ENCODE measurements at places on chromosomes 1 and 21. TPM values are rescaled to one million over a fixed set of nuclear protein-coding genes. Genes with fewer than 3 reads are reported as not detected.

GRCh38 chr1:45172764-45173163, 33.6 kb downstream of the ZSWIM5 start:
- DNase-seq, result no peak
- no peak overlapping the region for H3K27ac ChIP-seq
- no peak overlapping the region for H3K4me3 ChIP-seq
- H3K27me3 ChIP-seq, result no peaks in the 10 kb centered on the region
- H3K4me1 ChIP-seq, result no peaks in the 10 kb centered on the region

DNA sequence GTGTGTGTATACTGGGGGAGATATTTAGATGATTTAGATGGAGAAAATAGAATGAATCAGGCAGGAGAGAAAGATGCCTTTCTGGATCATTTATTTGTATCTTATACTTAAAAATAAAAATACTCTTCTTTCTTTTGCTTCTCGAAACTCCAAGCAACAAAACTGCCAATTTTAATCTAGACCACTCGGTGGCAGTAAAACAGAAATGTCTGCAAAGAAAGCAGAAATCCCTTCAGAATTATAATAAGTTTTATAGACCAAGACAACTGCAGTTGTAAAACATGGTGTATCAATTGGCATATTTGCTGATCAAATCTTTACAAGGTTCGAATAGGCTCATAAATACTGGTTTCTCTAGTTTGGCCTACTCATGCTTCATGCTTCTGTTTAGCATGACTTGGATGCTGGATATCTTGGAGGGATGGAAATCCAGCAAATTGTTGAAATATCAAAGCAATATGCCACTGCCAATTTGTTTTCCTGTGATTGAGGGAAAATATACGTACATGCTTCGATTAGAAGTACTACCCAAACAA, 15.1 kb upstream of the C1orf87 start:
- no peak overlapping the region for H3K4me3 ChIP-seq
- no peak overlapping the region for H3K27ac ChIP-seq
- DNase-seq, result no peak
- no peaks in the 10 kb centered on the region for H3K36me3 ChIP-seq

DNA sequence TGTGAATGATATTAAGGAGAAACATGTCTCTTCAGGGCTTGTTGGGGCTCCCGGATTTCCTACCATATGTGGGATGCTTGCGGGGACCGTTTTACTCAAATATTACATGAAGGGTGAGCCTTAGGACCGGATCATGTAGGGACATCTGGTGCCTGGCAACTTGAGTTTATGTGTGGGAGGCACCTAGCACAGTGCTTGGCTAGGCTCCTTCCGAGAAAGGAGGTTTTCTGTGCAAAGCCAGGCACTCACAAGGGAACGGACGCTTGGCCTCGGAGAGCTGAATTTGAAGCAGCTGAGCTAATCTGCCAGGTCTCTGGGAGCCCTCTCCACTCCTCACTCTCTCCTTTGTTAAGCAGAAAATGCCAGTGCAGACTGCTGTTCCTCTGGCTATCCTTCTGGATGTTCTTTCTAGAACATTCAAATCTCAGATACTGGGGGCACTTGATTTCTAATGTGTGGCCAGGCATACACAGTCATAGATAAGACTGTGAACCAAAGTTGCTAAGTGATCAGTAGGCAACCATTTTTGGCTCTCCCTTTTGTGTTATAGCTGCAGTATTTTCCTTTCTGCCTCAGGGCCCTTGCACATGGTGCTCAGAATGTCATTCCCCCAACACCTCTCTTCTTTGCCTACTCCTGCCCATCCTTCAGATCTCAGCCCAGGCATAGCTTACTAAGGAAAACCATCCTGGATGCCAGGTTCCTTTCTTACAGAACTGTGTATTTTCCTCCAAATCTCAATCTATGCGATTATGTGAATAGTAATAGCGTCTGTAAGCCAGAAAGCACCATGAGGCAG, 216.6 kb upstream of the CSF3R start:
- H3K27me3 ChIP-seq, result no peaks in the 10 kb centered on the region
- no peak overlapping the region for H3K4me3 ChIP-seq
- DNase-seq, result no peak
- H3K27ac ChIP-seq, result no peak overlapping the region

GRCh38 chr1:212691561-212692071, 8.0 kb downstream of the BATF3 start:
- H3K27me3 ChIP-seq, result peaks cover 4% of the 10 kb centered on the region
- no peak for DNase-seq
- no peak overlapping the region for H3K4me3 ChIP-seq
- H3K27ac ChIP-seq, result no peak overlapping the region

- no peaks in the 10 kb centered on the region for H3K27me3 ChIP-seq
- H3K4me1 ChIP-seq, result no peaks in the 10 kb centered on the region
- no peak overlapping the region for H3K4me3 ChIP-seq
- no peaks in the 10 kb centered on the region for H3K36me3 ChIP-seq
These were observed 45.2 kb downstream of the LYST start for GRCh38 chr1:235821361-235821981.

DNA sequence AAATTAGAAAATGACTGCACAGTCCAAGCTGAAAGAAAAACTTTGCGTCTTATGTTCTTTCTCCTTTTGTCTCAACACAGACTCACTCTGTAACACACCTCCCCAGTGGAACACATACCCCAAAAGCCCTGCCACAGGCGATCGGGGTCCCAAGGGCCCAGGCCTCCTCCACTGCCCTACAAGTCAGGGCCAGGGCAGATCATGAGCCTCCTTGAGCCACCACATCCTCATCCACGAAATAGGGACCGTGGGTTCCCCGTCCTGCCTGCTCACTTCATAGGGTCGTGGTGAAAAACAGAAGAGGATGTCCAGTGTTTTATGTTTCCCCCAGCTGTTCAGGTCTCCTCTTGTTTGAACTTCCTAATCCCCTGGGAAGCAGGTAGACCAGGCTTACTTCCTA, 116.7 kb downstream of the KCNN3 start:
- DNase-seq, result no peak
- H3K4me1 ChIP-seq, result peaks cover 9% of the 10 kb centered on the region
- H3K36me3 ChIP-seq, result no peaks in the 10 kb centered on the region
- H3K4me3 ChIP-seq, result no peak overlapping the region
- no peak overlapping the region for H3K27ac ChIP-seq
- H3K27me3 ChIP-seq, result no peaks in the 10 kb centered on the region

DNA sequence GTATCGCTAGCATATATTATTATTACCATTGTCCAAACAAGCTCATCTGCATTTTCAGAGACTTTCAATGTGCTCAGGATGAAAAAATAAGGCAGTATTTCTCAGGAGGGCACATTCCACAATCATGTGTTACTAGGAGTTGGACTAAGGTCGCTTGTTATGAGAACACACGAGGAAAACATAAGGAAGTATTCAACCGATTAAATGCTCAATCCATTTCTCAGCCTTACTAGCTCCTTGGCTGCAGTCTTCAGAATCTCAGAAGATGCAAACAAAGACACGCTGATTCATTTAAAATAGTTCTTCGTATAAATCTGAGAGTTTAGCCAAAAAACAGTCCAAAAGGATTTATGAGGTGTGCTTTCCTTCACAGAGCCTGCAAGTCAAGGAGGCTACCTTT, 82.0 kb upstream of the JAK1 start:
- H3K36me3 ChIP-seq, result no peaks in the 10 kb centered on the region
- no peaks in the 10 kb centered on the region for H3K27me3 ChIP-seq
- peaks cover 35% of the 10 kb centered on the region for H3K4me1 ChIP-seq
- H3K4me3 ChIP-seq, result no peak overlapping the region

DNA sequence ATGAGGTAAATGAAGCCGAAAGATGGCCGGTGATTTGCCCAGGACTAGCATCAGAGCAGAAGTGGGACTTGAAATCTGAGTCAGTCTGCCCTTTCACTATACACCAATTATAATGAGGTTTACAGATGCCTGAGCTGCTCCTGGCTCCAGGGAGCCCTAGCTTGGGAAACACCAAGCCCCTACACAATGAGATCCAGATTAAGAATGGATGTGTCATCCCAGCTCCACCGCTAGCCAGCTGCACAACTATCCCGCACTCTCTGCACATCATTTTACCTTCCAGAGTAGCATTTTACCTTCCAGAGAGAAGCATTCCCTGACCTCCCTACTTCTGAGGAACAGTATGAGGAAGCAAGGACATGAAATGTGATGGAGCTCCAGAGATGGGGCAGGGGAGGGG, 27.0 kb downstream of the SERTAD4 start:
- H3K4me1 ChIP-seq, result no peaks in the 10 kb centered on the region
- no peak for DNase-seq
- H3K27ac ChIP-seq, result no peak overlapping the region
- no peaks in the 10 kb centered on the region for H3K36me3 ChIP-seq
- no peak overlapping the region for H3K4me3 ChIP-seq

- H3K4me3 ChIP-seq, result no peak overlapping the region
- no peaks in the 10 kb centered on the region for H3K36me3 ChIP-seq
- H3K4me1 ChIP-seq, result no peaks in the 10 kb centered on the region
These were observed 11.8 kb downstream of the NOS1AP start for GRCh38 chr1:162081316-162081715.

DNA sequence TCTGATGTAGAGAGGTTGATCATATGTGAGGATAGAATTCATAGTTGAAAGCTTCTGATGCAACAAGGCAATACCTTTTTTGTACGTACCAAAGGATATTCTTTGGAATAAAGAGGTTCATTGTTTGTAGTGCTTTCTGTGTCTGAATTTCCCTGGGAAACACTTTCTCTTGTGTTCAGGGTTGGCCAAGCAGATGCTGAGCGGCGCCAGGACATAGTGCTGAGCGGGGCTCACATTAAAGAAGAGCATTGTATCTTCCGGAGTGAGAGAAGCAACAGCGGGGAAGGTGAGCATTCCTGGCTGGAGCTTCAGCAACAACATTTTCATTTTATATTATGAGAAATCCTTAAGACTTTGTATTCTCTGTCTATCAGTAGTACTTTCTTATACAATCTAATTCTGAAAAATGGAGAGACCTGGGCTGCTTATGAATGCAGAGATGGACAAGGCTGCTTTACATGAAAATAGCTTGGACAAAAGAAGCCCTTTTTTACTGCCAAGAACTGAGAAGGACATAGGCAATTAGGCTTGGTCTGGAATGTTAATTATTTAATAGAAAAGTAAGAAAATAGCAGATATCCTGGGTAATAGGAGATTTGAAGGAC, 85.2 kb downstream of the KIF1B start:
- H3K27me3 ChIP-seq, result no peaks in the 10 kb centered on the region
- no peaks in the 10 kb centered on the region for H3K4me1 ChIP-seq
- H3K4me3 ChIP-seq, result no peak overlapping the region

DNA sequence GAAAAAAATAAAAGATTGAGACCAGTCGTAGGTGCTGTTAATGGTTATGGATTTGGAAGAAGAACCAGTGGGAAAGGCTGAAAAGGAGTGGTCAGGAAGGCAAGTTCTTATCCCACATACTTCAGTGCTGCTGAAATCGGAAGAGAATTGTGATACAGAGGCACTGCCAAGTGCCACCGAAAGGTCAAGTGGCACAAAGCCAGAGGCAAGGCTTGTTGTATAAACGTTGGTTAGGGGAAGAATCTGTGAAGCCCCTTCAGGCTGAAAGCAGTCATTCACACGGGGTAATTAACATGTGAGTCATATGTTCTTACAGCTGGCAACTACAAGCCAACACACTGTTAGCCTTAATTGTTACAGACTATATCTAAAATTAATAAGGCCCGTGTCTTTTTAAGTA, 48.8 kb downstream of the ZBTB40 start:
- H3K4me1 ChIP-seq, result no peaks in the 10 kb centered on the region
- no peaks in the 10 kb centered on the region for H3K27me3 ChIP-seq
- no peak overlapping the region for H3K4me3 ChIP-seq

DNA sequence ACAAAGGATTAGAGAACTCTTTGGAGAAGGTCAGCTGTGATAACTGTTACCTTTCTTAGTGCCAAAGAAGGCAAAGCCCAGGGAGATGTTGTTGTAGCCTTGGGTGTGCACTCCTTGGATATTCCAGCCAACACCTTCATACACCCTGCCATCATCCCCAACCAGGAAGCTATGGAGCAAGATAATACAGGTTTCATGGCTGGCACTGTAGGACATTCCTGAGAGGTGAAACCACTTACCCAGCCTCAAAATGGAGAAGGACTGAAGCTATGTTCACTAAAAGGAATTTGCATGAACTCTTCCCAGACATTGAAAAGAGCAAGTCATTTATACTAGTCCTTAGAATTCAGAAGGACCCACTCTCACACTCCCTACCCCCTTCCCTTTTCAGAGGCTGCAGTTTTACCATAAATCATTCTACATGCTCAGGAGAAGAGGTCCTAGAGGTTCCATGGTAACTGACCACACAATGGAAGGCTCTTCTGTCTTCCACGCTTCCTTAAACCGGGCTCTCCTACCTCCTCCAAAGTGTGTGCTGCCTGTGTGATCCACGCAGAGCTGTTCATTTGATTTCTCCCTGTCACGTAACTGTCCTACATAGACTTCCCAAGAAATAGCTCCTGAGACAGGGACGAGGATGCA, 5.5 kb downstream of the PGLYRP4 start:
- no peak overlapping the region for H3K4me3 ChIP-seq
- no peaks in the 10 kb centered on the region for H3K27me3 ChIP-seq
- no peaks in the 10 kb centered on the region for H3K36me3 ChIP-seq
- H3K4me1 ChIP-seq, result peaks cover 48% of the 10 kb centered on the region
- no peak for DNase-seq

GRCh38 chr1:234600418-234601281, 9.3 kb downstream of the IRF2BP2 start:
- peaks cover 65% of the 10 kb centered on the region for H3K4me1 ChIP-seq
- H3K27ac ChIP-seq, result peak overlapping the region; percentile 95
- H3K27me3 ChIP-seq, result no peaks in the 10 kb centered on the region
- H3K4me3 ChIP-seq, result peak overlapping the region; percentile 38

DNA sequence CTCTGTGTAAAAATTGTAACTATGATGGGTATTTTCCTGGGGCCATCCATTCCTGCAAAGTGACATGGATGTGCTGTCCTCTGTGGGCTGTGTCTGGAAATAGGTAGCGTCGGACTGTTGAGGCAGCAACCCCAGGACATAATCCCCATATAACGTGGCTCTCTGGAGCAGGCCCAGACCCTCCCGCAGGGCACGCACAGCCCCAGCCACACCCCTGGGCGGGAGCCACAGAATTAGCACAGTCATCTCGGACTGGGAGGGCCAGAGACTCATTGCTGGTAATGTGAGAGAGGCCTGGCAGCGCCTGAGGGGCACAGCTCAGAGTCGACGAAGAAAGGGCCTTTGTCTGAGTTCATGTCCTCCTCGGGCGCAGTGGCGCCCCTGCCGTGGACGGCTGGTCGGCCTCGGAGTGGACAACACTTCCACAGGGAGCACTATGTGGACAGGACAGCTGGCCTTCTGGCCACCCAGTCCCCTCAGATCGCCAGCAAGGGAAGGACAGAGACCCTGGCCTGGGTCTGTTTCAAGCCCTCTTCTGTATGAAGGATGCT, 20.1 kb downstream of the SIM2 start:
- H3K27me3 ChIP-seq, result peaks cover 17% of the 10 kb centered on the region
- H3K4me3 ChIP-seq, result no peak overlapping the region
- no peaks in the 10 kb centered on the region for H3K4me1 ChIP-seq
- H3K27ac ChIP-seq, result no peak overlapping the region
- no peak for DNase-seq
- no peaks in the 10 kb centered on the region for H3K36me3 ChIP-seq

Gene FOXE3
- not detected for total RNA-seq

Gene MIXL1
- total RNA-seq, result not detected

Gene CD5L
- total RNA-seq, result not detected

Gene SPRR2G
- total RNA-seq, result not detected

Gene FCER1G
- total RNA-seq, result 4.1 TPM
